ENCODE measurements at places on chromosomes 2 and 18.

DNA sequence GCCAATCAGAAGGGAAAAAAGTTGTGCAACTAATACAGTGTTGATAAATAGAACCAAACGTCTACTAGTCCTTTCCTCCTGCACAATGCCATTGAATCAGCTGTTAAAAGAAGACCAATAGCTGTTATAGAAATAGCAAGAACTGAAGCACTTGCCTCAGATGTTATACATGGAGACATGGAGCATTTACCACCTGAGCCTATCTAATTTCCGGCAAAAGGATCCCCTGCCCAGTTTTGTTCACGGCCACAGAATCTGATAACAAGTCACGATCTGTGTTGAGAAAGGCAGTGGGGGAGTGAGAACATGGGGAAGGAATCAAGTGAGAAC, 285.4 kb downstream of the ZEB2 start:
- DNase-seq: no peak

DNA sequence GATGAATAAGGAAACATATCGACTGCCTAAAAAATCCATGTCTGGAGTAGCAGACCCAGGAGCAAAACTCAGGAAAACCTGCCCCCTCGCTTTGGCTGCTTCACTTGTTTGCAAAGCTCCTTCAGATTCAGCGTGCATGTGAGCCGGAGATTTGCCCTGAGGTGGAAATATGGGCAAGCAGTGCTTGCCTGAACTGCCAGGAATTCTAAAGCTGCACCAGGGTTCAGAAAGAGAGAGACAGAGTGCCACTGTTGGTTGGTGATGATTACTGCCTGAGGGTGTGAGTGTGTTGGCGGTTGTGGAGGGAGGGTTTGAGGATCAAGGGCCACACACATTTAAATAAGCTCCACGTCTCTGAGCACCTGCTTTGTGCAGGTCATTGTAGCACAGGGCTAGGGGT, 139.6 kb upstream of the RGPD4 start:
- no peak for DNase-seq

- DNase-seq: no peak
Measured at GRCh38 chr2:44001716-44002115, 5.9 kb upstream of the LRPPRC start.

DNA sequence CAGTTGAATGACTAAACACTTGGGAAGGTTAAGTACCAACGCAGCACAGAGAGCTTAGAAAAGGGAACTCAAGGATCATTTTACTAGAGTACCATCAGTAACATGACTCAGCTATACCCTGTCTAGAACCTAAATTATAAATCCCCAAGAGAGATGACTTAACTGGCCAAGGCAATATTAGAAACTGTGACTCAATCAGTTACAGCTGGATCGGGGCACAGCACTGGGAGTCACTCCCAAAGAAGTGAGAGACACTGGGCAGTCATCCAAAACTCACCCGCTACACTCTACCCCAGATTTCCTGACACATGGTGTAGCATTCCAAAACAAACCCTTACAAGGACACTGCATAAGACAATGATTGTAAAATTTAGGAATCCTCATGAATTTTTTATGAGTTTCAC, 17.7 kb downstream of the IWS1 start:
- no peak for DNase-seq

- DNase-seq: no peak
Measured at GRCh38 chr2:137924019-137924418, 40.3 kb upstream of the HNMT start.

DNA sequence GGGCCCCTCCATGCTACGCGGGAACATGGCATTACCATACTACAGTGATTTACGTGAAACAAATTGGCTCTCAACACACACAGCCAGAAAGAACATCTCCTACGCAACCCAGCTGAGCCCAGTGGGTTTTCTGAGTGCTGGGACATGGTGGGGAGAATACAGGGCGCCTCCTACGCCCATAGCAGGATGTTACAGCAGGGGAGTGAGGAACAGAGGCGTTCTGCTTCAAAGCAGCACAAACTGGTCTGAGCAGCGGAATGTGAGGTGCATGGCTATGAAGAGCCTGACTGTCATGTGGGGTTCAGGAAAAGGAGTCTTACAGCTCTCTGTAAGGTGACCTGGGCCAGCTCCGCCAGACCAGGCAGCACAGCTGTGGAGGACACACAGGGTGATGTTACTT, 108.6 kb upstream of the REV1 start:
- DNase-seq: no peak

DNA sequence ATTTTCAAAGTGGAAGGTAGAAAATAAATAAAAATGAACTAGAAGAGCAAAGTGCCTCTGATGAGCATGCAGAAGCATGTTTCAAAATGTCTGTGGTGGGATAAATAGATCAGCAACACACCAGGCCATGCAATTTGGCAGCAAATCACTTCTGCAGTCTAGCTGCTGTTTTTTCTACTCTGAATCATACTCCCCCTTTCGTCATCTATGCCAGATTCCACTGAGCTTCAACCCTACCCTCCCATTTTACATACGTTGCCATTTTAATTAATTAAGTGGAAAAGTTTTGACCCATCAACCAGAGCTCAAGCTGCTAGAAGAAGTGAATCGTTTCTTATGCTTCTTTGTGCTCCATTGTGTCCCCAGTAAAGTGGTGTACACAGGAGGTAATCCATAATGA, 79.3 kb downstream of the NRXN1 start:
- no peak for DNase-seq

- DNase-seq: no peak
Measured at GRCh38 chr18:49359732-49360444, 100.6 kb downstream of the DYM start.

- DNase-seq: no peak
Measured at GRCh38 chr2:110780461-110780860, 48.1 kb downstream of the ACOXL start.

GRCh38 chr2:46493241-46493970, 14.0 kb downstream of the TMEM247 start:
- DNase-seq: no peak

- no peak for DNase-seq
Measured at GRCh38 chr2:236136538-236136937, 31.6 kb downstream of the GBX2 start.

GRCh38 chr2:43165378-43166069, 60.9 kb downstream of the ZFP36L2 start:
- no peak for DNase-seq

- DNase-seq: no peak
Measured at GRCh38 chr2:197835293-197835692, 30.9 kb downstream of the PLCL1 start.

GRCh38 chr18:8357320-8357719, 251.9 kb upstream of the RAB12 start:
- DNase-seq: no peak

- no peak for DNase-seq
Measured at GRCh38 chr2:236242057-236242495, 22.1 kb downstream of the ASB18 start.

GRCh38 chr2:34093790-34094189, 494.7 kb upstream of the FAM98A start:
- no peak for DNase-seq

Data from NCI-H510A (cell line).